ENCODE measurements at places on chromosomes 3 and 15.

DNA sequence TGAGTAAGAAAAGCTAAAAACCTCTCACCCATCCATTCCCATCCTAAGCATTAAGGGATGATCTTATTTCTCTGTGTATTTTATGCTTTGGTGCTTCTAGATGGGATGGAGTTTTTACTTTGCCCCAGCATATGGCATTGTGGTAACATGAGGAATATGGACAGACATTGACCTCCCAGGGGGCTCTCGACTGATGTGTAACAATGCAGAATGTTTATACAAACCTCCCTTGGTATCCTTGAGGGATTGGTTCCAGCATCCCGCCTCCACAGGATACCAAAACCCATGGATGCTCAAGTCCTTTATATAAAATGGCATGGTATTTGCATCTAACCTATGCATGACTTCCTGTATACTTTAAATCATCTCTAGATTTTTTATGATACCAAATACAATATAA, 21.6 kb downstream of the PDIA5 start:
- DNase-seq: no peak

GRCh38 chr15:66115568-66116206, 137.9 kb downstream of the MEGF11 start:
- DNase-seq: no peak

- no peak for DNase-seq
These were observed 35.2 kb downstream of the GRK7 start for GRCh38 chr3:141798448-141798845.

DNA sequence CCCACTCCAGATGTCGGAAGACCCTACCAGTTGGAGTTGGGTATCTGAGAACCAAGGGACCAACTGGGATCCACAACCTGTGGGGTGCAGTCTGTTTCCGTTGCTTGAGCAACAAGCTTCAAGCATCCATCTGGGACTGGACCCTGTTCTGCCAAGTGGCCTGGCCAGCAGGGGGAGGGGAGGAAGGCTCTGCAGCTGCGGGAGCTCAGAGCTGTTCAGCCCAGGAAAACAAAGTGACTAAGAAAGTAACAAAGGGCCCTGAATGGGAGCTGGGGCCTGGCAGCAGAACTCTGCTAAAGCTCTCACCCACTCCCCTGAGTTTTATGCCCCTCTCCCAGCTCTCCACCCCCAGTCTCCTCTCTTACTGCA, 2.7 kb downstream of the TYRO3 start:
- no peak for DNase-seq

- no peak for DNase-seq
These were observed 142.5 kb upstream of the LMCD1 start for GRCh38 chr3:8359133-8359532.

- DNase-seq: no peak
These were observed 80.6 kb downstream of the OXSM start for GRCh38 chr3:25870452-25870851.

DNA sequence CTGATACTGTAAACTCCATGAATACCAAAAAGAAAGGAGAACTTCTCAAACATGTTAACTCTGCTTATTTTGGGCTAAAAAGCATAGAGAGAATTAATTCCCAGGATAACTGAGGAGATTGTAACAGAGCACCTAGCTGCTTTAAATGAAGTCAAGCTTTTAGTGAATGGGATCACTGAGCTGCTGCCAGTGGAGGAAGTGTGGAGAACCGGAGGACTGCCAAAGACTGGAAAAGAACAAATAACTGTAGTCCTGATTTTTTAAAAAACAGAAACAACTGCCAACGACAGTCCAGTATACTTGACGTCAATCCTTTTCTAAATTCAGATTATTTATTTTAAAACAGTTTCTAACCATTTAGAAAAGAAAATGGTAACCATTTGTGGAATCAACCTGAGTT, 3.3 kb downstream of the C3orf70 start:
- no peak for DNase-seq

GRCh38 chr3:187623285-187623814, 46.8 kb downstream of the SST start:
- no peak for DNase-seq

DNA sequence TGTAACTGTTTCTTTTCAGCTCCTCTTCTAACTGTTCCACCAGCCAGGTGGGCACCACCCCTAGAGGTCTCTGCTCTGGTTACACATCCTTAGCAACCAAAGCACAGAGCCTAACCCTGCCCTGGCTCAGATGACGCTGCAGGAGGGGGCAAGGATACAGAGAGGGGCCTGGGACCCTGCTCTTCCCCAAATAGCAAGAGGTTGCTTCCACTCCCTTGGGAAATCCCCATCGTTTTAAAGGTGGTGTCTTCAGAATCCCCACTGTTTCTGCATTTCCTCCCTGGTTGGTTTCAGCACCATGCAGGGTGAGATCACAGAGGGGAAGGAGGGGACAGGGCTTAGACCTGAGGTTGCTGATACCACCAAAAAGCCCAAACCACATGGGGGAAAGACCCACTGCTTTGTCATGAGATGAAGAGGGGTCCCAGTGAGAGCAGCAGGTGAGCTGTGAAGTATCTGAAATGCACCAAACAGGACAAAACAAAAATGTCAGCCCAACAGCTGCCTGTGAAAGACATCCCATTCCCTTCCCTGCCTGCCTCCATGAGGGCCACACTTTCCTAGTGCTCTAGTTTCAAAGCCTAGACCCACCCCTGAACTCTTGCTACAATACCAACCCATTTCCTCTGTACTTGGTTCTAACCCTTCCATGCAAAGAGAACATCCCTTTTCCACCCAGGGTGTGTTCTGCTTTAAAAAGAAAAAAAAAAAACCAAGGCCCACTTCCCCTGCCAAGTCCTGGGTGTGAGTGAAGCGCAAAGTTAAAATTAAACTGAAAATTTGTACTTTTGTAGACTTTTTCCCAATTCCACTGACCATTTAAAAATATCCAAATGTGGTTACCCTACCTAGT, 29.0 kb downstream of the ANP32A start:
- DNase-seq: peak; percentile 38

Data from stimulated activated CD4-positive, alpha-beta T cell treated with anti-CD3 and anti-CD28 coated beads, Interleukin-4, amount 100 ng/mL, for 1 hour (primary cell).